ENCODE measurements at places on chromosomes 2 and 18.

DNA sequence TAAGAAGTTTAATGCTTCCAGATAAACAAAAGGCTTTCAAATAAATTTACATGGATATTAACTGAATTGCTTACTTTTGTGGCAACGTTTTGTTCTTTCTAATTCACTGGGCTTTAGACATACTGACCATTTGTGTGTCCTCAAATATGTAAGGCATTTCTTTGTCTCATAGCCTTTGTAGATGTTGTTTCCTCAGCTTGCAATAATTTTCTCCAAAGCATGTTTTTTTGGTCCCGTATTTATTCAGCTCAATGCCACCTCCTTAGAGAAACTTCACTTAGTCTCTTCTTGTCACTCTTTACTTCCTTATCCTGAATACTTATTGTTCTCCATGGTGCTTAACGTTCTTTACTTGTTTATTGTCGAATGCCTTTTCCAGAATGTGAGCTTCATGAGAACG is 98.5 kb downstream of the NUP35 start:
- DNase-seq, result no peak

DNA sequence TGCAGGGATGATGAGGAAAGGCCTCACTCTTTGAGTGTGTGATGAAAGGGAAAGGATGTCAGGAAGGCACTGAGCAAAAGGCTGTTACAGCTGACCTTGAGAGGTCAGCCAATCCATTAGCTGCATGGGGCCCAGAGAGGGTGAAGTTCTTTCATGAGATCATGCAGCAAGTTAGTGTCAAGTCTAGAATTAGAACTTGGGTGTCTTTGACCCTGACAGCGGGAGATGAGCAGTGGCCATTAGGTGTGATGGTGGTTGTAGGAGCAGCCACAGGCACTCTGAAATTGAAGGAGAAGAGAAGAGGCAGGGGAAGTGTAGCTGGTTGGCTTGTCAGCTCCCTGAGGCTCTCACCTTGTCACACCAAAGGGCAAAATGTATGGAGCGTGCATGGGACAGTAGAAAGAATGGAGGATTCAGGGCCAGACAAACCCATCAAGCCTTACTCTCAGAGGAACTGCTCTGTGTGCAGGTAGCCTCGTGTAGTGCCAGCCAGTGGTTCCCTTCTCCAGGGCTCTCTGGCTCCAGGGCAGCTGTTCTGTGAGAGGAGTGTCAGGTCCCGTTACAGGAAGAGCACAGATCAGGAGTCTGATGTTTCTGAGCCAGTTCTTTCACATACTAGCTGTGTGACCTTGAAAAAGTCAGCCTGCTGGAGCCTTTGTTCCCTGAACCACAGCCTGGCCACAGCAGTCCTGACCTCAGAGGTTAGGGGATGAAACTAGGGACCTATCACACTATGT is 35.9 kb downstream of the MAP4K4 start:
- DNase-seq, result no peak

DNA sequence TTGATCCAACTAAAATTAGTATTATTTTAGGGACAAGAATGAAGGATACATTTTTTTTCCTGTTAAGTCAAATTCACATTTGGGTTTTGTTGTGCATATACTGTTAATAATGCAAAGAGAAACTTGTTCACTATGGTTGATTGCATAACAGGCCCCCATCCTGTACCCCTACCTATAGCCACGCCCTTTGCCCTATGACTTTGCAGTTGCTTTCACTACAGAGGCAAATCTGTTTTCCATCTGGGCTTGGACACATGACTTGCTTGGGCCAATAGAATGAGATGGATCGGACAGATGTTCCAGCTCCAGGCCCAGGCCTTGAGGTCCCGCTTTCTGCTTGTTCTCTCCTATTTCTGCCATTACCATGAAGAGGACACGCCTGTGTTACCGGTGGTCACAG is 278.5 kb upstream of the HNRNPA3 start:
- no peak for DNase-seq

DNA sequence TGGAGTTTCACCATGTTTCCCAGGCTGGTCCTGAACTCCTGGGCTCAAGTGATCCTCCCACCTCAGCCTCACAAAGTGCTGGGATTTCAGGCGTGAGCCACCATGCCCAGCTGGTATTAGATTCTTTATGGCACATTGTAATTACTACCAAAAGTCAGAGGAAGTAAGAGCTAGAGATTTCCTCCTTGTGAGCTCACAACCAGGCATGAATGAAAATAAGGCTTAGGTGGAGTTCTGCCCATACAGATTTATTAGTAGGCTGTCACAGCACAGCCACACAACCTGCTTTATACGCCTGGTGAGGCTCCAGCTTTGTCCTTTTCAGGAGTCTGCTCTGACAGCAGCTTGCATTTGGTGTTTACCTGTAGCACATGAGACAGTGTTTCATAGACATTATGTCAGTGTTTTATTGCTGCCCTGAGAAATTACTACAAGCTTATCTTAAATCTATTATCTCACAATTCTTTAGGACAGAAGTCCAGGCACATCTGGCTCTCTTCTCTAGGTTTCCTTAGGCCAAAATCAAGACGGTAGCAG is 156.6 kb downstream of the TANC1 start:
- no peak for DNase-seq

DNA sequence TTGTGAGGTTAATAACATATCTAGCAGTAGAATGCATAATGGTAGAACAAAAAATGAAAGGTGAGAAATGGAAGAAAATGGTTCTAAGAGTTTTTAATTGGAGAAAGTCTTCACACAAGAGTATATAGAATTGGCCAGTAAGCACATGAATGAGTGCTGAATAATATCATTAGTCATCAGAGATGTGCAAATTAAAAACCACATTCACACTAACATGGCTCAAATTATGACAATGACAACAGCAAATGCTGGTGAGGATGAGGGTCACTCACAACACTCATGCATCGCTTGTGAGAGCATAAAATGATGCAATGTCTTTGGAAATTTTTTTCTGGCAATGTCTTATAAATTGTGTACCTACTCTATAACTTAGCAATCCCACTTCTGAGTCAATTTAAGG is 1355.4 kb upstream of the ACVR2A start:
- no peak for DNase-seq

- DNase-seq, result no peak
Observed at GRCh38 chr2:38125842-38126241, 49.9 kb upstream of the CYP1B1 start.

DNA sequence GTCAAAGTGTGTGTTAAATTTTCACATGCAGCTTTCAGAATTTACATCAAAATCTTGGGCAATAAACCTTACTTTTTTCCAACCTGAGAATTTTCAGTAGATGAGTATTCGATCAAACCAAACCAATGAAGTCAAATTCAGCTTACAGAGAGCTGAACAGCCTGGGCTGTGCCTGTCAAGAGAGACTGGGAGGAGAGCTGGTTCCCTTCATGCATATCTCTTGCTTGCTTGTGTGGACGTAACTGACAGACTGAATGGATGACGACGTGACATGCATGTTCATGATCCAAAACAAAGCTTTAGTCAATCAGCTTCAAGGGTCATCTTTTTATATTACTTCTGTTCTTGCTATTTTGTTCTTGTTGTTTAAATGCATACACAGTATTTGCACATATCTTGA is 145.2 kb downstream of the GALNT3 start:
- no peak for DNase-seq

DNA sequence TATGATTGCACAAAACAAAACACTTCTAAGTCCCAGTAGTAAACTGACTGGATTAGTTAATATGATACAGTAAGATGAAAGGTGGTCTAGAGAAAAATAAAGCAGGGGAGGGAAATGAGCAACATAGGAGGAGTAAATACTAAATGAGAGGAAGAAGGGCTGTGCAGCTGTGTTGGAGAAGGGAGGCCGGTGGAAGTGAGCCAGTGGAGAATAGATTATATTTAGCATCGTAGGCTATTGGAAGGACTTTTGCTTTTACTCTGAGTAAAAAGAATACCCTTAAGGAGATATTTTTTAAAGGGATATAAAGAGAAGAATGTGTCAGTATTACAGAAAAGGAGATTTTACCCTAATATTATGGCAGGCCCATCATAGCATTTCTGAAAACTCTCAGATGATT is 12.7 kb downstream of the WDR75 start:
- DNase-seq, result no peak

GRCh38 chr18:57923611-57924010 is 120.4 kb upstream of the NEDD4L start:
- no peak for DNase-seq

DNA sequence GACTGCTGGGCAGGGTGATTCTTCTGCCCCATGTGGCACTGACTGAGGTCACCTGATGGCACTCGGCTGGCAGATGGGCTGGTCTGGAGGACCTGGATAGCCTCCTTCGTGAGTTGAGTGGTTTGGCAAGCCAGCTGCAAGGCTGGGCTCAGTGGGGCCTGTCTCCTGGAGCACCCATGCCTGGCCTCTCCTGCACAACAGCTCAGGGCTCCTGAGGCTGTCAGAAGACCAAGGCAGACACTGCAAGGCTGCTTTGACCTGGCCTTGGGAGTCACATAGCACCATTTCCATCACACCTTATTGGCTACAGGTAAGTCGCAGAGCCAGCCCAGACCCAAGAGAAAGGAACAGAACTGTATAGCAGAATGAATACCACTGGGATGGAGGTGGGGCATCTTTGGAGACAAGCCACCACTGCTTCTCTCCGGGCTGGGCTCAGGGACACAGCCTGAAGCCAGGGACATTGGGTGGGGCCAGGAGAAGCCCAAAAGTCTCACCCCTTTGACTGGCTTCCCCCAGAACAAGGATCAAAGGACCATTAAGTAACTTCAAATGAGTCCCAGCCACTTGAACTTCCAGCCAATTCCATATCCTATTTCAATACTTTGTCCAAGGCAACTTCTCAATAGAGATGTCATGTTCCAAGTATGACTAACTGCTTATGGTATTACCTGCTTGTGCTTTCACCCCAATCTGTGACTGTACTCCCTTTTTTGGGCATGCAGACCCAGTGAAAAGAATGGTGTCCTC is 156.3 kb downstream of the CABLES1 start:
- no peak for DNase-seq

DNA sequence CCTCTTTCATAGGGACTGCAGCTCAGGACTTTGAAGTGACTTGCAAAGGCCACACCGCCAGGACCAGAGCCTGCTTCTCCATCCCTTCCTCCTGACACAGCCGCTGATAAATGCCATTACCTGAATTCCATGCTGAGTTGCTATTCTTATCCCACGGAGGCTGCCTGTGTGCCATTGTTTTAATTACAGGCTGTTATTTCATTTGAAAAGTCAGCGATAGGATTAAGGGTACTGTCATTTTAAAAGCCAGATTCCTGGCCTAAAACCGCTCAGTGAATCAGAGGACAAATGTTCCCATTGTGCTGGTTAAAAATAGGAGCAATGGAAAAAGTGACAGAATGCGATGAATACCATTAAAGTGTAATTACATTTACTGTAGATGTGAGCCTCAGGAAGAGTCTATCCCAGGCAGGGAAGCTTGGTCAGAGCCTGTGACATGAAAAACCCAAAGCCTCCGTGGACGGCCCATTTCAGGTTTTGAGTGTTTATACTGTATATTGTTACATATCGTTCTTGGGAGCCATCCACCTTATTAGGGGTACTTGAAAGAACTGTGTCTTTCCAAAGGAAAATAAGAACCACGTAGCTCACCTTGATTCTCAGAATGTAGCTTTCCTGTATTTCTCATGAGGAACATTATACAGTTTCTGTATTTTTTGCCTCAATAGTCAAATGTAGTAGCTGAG is 41.3 kb downstream of the PDCL3 start:
- no peak for DNase-seq

DNA sequence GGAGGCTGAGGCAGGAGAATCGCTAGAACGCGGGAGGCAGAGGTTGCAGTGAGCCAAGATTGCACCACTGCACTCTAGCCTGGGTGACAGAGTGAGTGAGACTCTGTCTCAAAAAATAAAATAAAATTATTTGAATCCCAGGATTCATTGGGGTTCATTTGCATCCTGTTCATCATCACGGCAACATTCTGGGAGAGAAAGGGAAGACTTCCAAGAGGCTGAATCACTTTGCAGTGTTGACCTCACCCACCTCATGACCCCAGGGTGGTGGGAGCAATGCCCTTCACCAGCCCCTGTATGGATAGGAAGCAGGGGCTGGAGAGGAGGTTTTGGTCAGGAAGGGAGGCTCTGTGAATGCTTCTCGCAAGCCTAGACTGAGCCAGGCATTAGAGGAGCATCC is 195.6 kb downstream of the CTIF start:
- no peak for DNase-seq

GRCh38 chr18:44816477-44816876 is 135.8 kb downstream of the SETBP1 start:
- DNase-seq, result no peak

- no peak for DNase-seq
Observed at GRCh38 chr2:27741673-27742072, 29.8 kb upstream of the MRPL33 start.

DNA sequence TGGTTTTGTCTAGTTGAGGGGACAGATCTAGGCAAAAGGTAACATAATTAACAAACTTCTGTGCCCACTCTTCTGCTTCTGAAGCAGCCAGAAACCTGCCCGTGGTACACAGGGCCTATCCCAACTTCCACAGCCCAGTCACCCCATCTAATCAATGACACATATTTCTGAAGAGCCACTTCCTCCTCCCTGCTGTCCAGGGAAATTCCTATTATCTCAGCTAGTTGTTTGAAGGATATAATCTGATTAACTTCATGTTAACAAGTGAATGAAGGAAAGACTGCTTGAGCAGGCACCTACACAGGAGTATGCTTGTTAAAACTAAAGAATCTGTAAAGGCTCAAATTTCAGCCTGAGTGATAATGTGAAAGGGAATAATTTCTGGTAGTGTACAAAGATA is 61.4 kb downstream of the CCDC148 start:
- DNase-seq, result no peak

- DNase-seq, result no peak
Observed at GRCh38 chr2:218988650-218989049, 3.7 kb upstream of the FEV start.

DNA sequence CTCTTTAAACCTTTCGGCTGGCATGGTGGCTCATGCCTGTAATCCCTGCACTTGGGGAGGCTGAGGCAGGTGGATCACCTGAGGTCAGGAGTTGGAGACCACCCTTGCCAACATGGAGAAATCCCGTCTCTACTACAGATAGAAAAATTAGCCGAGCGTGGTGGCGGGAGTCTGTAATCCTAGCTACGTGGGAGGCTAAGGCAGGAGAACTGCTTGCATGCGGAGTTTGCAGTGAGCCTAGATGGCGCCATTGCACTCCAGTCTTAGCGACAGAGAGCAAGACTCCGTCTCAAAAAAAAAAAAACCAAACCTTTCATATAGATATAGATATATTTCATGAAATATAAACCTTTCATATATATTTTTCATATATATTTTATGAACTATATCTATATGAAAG is 864.7 kb downstream of the TRIB2 start:
- DNase-seq, result peak; percentile 26

GRCh38 chr2:166230724-166231070 is 102.9 kb upstream of the SCN1A start:
- no peak for DNase-seq

GRCh38 chr2:80169811-80170594 is 134.5 kb downstream of the LRRTM1 start:
- DNase-seq, result no peak

DNA sequence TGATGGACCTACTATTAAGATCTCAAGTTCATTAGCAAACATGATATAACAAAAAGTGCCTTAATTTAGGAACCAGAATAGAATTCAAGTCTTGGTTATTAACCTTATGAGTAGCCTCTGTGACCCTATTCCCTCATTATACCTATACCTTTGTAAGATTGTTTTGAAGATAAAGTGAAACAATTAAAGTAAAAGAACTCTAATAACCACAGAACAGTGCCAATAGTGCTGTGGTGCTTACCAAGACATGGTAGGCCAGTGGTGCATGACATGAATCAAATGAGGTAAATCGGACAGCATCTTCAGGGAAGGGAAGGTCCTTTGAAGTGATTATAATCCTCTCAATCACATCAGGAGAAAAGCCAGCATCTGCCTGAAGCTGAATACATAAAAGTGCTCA is 36.4 kb downstream of the METTL4 start:
- no peak for DNase-seq

- no peak for DNase-seq
Observed at GRCh38 chr18:49026501-49027373, 76.0 kb upstream of the SMAD7 start.
